Retina (tissue), 1 donor: ENCODE measurements at places on chromosomes 1 and 21.

GRCh38 chr1:234244482-234244881 lies 128.8 kb upstream of the COA6 start:
- no peak for DNase-seq

- DNase-seq, result no peak
These were observed 63.3 kb downstream of the LRRC40 start for GRCh38 chr1:70142075-70142474.

DNA sequence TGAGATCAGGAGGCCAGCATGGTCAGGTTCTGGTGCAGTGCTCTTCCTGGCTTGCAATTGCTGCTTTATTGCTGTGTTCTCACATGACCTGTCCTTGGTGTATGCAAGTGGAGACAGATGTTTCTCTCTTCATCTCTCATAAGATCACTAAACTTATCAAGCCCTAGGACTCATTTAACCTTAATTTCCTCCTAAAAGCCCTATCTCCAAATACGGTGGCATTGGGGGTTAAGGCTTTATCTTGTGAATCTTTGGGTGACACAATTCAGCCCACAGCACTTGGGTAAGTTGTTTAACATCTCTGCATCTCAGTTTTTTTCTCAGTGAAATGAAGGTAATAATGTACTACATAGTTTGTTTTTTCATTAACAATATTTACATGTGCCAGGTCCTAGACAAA lies 152.4 kb downstream of the RWDD3 start:
- no peak for DNase-seq

DNA sequence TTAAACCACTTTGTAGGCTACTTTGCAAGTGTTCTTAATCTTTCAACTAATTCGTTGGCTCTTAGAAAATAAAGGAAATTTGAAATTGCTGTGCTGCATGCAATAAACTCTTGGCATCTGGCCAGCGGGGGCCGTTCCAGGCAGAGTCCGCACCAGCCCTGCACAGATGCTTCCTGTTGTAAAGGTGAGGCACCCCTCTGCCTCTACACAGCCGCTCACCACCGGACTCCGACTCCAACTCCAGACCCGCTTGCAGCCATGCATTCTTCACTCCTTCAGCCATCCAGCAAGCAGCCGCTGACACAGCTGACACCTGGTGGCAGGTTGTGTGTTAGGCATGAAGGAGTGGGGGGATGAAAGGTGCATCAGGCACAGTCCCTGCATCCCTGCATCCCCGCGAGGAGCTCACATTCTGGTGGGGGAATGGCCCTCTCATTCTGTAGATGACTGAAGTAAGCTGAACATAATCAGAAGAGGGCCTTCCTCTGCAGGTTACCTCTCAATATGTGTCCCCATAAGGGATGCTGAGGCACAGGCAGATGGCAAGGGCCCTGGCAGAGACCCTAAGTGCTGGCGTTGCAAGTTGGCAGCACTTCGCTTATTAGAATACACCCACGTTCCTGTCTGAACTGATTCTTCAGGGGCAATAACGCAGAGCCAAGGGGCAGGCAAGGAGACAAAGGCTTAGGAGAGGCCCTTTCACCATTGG lies 56.8 kb downstream of the GLIS1 start:
- DNase-seq, result peak; percentile 58

GRCh38 chr1:6819246-6820040 lies 34.2 kb downstream of the CAMTA1 start:
- DNase-seq, result no peak

GRCh38 chr21:46357684-46358425 lies 33.9 kb downstream of the PCNT start:
- no peak for DNase-seq

DNA sequence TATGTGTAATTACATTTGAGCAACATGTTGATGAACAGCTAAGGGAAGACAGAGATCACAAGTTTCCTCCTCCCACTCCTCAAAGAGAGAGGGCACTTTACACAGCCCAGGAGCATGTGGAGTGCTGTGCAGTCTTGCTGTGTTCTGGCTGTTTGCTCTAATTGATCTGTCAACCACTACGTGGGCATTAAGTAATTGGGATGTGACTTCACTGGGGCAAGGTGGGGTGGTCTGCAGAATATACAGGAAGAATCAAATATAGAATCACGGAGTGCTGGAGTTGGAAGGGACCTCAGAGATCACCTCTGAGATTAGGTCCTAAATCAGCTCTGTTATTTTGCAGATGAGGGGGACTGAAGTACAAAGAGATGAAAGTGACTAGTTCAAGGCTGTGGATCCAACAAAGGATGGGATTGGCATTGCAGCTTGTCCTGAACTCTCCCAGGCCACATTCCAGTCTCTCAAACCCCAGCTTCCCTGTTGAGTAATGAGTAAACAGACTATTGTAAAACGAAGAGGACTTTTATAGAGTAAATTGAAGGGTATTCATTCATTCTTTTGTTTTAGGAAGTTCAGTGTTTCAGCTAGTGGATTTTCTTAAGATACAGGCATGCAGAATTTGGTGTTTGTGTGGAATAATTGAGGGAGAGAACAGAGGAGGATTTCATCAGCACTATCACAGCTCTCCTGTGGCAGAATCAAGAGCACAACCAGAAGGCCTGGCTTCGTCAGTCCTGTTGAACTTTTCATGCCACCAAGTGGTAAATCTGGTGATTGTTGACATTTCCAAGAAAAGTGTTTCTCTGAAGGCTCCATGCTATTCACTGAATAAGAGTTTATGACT lies 22.4 kb downstream of the NOS1AP start:
- DNase-seq, result peak; percentile 39

DNA sequence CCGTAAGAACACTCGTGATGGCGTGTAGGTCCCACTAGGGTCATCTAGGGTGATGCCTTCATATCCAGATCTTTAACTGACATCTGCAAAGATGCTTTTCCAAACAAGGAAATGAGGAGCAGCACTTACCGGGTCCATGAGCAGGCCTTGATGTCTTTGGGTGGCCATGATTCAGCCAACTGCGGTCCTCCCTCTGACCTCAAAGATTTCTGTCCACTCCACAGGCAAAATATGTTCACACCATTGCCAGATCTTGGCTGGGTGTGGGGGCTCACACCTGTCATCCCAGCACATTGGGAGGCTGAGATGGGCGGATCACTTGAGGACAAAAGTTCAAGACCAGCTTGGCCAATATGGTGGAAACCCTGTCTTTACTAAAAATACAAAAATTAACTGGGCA lies 18.2 kb downstream of the TRPM2 start:
- DNase-seq, result no peak
